ENCODE measurements at places on chromosomes 12 and 14.

DNA sequence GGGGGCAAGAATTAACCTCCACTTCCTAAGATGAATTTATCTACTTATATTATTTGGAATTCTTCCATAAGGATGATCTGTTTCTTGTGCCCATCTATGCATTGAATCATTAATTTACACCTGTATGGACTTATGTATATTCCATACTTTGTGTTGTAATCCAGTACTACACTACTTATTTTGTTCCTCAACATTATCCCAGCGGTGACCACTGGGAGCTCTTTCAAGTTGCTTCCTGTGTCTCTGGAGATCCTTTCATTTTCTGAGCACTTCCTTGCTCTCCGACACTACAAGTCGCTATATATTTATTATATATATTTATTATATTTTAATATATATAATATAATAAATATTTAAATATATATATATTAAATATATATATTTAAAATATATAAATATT lies 54.9 kb upstream of the SCN8A start:
- DNase-seq = no peak

DNA sequence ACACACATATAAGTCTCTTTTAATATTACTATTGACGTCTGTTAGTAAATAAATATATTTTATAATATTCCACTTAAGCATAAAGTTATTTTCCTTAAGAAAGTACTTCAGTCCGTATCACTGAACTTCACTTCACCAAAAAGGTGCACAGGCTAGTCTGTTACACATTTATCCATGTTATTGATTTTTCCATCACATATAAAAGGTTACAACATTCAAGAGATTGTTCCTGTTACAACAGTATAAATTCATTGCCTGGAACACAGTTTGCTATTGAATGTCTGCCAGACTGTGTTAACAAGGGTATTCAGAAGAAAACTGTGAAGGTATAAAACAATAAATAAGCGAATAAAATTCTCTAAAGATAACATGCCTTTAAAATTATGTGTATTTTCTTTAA lies 175.9 kb downstream of the NTS start:
- no peak for DNase-seq

- DNase-seq = no peak
These were observed 432.3 kb upstream of the SOX5 start for GRCh38 chr12:24381790-24382189.

DNA sequence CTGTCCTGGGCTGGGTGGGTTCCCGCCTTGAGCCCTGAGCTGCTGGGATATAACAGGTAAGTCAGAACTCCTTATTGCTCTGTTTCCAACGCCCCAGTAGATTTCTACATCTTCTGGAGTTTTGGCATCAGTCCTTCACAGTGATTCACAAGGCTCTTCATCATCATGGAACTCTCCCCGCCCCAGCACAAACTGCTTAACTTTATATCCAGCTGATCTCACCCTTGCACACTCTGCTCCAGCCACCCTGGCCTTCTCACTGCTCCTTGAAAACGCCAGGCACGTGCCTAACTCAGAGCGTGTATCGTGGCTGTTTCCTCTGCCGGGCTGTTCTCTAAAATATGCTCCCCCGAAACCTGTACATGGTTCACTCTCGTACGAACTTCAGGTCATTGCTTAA lies 264.9 kb downstream of the NOVA1 start:
- DNase-seq = no peak

- no peak for DNase-seq
These were observed 43.1 kb downstream of the ZFP36L1 start for GRCh38 chr14:68749487-68750475.

- no peak for DNase-seq
These were observed 4.4 kb upstream of the ELK3 start for GRCh38 chr12:96189781-96190180.

- no peak for DNase-seq
These were observed 33.1 kb upstream of the GNPNAT1 start for GRCh38 chr14:52824462-52824861.

- no peak for DNase-seq
These were observed 71.6 kb downstream of the SCAF11 start for GRCh38 chr12:45918818-45919217.

DNA sequence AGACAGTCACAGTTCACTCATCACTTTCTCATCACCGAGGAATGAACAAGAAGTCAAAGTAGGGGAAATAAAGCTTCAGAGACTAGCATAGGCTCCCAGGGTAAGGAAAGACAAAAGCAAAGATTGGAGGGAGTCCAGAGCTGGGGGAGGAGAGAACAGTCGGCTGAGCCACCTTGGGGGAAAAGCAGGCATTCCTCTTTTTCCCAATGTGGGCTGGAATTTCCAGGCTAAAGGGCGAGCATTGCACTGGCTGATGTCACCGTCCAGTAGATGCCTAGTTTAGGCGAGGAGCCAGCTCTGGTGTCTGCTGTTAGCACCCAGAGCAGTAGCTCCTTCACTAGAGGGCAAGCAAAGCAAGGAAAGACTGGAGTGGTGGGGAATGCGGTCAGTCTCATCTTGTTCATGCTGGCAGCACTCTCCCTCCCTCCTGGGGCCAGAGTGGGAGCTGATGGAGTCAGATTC lies 8.5 kb upstream of the KRT75 start:
- DNase-seq = no peak

DNA sequence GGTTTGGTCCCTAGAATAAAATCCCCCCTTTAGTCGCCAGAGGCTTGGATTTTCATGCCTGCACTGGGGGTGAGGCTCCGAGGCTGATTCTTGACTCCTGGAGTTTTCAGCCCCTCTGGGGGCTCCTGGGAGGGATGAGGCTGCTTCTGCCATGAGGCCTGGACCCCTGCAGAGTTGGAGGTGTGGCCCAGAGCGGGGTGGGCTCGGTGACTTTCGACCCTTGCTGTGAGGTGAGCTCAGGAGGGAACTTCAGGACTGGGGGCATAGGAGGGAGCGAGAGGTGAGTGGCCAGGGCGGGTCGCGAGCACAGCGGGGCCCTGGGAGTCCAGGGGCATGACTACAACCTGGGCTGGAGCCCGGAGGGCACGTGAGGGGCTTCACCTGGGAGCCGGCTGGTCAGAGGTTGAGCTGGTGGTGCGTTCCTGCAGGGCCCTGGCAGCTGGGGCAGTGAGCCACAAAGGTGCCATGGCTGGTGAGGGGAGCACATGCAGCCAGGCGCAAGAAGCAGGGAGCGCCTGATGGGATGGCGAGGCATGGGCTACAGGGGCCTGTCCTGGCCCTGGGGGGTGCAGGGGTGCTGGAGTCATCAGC lies 168.2 kb downstream of the KIF26A start:
- no peak for DNase-seq

- no peak for DNase-seq
These were observed 226.4 kb upstream of the CAND1 start for GRCh38 chr12:67042697-67043131.

GRCh38 chr12:89117448-89118034 lies 234.8 kb downstream of the DUSP6 start:
- peak; percentile 42 for DNase-seq

GRCh38 chr12:40622246-40622838 lies 69.9 kb upstream of the CNTN1 start:
- DNase-seq = peak; percentile 45

DNA sequence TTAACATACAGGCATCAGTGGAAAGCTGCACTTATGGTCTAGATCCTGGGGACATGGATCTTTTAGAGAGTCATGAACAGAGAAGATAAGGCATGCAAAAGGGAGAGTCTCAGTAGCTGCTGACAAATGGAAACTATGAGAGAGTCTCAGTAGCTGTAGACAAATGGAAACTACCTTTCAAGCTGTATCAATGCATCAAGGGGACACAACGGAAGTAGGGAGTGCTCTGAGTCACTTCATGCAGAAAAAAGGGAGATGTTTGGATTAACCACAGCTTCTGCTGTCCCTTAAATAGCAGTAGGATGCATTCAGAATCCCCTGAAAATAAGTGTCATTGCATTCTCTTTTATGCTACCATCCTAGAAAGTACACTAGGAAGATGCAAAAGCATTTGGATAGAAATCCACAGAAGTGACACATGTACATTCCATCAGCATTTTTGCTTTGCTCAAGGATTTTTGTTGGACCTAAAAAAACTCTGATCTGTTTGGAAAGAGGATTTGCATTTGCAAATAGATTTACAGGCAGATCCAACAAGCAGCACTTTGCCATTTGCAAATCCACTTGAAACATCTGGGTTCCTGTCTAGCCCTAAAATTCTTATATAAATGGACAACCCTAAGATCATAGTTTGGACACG lies 227.5 kb upstream of the LMO3 start:
- DNase-seq = no peak

DNA sequence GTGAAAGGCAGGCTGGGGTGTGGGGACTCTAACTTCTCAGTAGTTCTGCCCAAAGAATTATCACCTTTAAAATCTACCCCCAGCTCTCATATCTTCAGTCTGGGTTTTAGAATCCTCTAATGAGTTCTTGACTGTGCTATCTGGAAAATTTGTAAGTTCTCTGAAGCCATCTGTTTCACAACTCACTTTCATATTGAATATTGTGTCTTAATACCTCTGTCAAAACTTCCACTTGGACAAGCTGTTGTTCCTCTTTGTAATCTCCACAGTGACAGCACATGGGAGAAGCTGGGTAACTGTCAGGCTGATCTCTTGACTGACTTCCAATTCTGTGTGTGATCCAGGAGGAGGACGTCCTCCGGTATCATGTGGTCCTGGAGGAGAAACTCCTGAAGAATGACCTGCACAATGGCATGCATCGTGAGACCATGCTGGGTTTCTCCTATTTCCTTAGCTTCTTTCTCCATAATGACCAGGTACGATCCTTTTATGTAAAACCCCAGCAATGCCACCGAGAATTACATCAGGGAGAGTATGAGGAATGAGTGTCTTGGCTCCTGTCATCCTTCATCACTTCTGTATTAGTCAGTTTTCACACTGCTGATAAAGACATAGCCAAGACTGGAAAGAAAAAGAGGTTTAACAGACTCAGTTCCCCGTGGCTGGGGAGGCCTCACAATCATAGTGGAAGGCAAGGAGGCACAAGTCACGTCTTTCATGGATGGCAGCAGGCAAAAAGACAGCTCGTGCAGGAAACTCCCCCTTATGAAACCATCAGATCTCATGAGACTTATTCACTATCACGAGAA lies 111.9 kb downstream of the STAB2 start:
- no peak for DNase-seq

DNA sequence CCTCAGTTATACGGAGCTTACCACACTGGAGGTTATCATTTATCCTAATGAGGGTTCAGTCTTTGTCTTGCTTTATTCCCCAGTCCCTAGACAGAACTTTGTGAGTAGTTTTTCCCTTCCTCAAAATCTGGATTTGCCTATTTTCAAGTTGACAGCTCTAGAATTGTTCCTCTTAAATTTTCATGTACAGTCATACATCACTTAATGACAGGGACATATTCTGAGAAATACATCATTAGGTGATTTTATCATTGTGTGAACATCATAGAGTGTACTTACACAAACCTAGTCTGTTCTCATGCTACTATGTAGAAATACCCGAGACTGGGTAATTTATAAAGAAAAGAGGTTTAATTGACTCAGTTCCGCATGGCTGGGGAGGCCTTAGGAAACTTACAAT lies 3.1 kb downstream of the PRKAB1 start:
- DNase-seq = no peak

GRCh38 chr12:120093592-120094355 lies 22.8 kb downstream of the RAB35 start:
- DNase-seq = no peak

Data from colonic mucosa (tissue), 4 donors.